ENCODE measurements at places on chromosomes 5 and 9.

GRCh38 chr5:127568166-127568565, 50.7 kb downstream of the PRRC1 start:
- DNase-seq = no peak

GRCh38 chr5:109533751-109534272, 124.0 kb upstream of the PJA2 start:
- DNase-seq = no peak

- DNase-seq = no peak
Observed at GRCh38 chr5:35230038-35230611, at the start of gene PRLR. Gene PRLR, minus strand, starts transcription at chr5:35230487. Its CDS starts 140,867 bp downstream, at chr5:35089620.

GRCh38 chr9:83698976-83699585, 8.7 kb downstream of the UBQLN1 start:
- no peak for DNase-seq

GRCh38 chr9:20408513-20408912, 213.8 kb downstream of the MLLT3 start:
- DNase-seq = no peak

GRCh38 chr9:121340676-121341392, 29.2 kb downstream of the STOM start:
- DNase-seq = no peak

DNA sequence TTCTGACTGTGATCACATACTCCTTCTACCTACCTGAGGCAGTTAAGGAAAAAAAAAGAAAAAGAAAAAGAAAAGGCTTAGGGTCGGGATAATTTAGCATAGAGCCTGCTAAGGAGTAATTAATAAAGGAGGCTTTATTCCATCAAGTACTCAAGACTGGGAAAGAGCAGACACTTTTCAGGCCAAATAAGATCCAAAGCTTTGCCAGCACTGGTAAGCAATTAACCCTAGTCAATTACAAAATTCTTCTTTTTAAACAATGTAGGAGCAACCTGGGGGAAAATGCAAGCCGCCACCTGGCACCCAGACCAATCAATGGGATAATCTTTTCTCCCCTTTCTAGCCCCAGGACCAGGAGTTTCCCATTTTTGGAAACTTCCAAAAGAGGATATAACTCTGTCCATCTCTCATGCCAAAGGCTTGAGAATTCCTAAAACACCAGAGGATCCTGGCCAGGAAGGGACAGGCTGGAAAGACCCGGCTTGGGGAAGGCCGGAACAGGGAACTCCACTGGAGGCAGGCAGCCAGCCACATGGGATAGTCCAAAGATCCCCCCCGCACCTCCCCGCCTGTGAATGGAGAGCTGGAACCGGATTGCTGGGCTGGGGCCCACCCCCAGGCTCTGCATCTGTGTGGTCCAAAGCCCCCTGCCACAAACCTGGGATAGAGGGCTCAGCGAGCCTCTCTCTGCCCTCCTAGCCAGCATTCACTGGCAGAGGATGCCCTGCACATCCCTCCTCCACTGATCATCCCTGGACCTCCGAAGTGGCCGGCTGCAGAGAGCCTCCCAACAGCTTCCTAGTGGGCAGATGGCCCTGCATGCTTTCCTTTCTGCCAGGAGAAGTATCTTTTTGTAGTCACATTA, 117.8 kb downstream of the ZNF354C start:
- DNase-seq = no peak

- DNase-seq = no peak
Observed at GRCh38 chr9:76177931-76178330, 216.3 kb downstream of the RFK start.

DNA sequence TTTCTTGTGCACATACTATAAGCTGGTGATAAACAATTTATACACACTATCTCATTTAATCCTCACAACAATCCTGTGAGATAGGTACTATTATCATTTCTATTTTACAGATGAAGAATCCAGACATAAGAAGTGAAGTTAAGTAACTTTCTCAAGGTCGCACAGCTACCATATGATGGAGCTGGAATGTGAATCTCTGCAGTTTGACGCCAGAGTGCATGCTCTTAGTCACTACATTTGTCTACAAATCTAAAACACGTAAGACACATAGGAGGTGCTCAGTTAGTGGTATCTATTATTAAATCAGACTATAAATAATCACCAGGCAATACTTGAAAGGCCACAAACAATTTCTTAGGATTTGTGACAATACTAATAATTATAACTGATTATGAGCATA, 45.0 kb upstream of the CDKN2B start:
- DNase-seq = no peak

- no peak for DNase-seq
Observed at GRCh38 chr5:13740471-13740870, 204.0 kb downstream of the DNAH5 start.

- no peak for DNase-seq
Observed at GRCh38 chr9:130668659-130669058, 4.3 kb downstream of the PRDM12 start.

DNA sequence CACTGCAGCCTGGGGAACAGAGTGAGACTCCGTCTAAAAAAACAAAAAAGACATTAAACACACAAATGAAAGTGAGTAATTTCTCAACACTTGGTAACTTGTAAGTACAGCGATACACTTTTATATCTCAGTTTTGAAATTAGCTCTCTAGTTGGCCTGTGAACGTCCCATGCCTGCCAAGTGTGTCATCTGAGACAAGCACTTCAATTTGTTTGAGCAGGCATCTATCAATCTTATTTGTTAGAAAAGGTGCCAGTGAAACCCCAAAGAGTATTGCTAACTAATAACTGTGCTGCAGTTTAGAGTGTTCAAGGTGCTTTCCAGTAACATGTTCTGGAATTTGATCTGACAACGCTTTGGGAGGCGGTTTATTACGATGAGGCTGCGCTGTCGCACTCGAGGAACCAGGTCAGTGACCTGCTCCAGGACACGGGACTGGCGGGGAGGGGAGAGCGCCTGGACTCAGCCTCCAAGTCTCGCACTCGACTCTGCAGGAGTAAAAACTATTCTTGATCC, 1.1 kb upstream of the SPIN1 start:
- no peak for DNase-seq

DNA sequence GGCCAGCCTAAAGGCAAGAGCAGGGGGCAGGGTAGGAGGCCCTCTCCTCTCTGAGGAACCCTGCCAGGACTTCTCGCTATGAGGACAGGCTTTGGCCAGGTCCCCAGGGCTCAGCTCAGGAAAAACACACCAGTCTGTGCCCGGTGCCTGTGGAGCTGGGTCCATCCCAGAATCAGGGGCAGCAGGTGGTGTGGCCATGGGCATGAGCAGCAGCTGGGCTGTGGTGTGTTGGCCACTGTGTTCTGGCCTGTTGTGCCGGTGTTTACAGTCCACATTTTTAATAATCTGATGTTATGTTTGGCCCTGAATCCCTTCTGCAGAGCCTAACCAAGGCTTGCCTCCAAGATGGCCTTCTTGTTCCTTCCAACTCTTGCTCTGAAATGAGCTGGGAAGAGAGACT, 77.0 kb downstream of the FGF18 start:
- DNase-seq = no peak

- DNase-seq = no peak
Observed at GRCh38 chr5:128513806-128514205, 24.2 kb downstream of the FBN2 start.

GRCh38 chr5:95261437-95262175, 23.3 kb downstream of the MCTP1 start:
- no peak for DNase-seq

DNA sequence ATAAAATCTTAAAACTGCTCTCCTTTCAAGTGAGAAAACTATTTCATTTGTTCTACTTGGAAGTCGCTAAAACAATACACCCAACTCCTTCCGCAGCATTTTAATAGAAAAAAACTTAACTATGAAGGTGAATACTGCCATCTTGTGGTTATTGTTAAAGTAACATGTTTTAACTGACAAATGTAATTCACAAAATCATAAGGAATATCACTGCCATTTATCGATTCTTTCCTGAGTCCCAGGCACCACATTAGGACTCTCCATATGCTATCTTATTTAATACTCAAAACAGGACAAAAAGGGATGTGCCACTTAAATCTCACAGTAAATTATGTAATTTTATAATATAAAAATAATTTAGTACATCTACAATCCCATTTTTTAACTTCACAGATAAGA, 130.5 kb upstream of the ITGA1 start:
- no peak for DNase-seq

GRCh38 chr5:176379881-176380280, 8.5 kb downstream of the NOP16 start:
- DNase-seq = no peak

- no peak for DNase-seq
Observed at GRCh38 chr5:117327511-117327910, 752.9 kb upstream of the SEMA6A start.

- DNase-seq = no peak
Observed at GRCh38 chr5:100789694-100790093, 113.4 kb downstream of the ST8SIA4 start.

DNA sequence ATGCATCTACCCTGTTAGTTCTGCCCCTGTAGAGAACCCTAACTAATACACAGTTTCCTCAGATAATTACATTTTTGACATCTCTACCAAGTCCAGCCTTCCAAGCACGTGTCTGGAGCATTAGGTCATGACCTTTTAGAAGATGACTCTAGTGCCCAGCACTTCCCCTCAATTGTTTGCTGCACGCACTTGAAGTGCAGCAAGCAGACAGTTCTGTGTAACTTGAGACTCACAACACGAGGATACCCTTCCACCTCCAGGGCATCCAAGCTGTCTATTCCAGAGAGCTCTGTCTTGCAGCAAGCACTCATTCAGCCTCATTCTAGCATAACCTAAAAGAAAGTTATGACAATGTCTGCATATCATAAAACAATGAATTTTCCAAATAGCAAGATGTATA, 1410.5 kb upstream of the CDH18 start:
- no peak for DNase-seq

GRCh38 chr9:75811692-75812091, 78.8 kb upstream of the PCSK5 start:
- no peak for DNase-seq

GRCh38 chr5:154206311-154206710, 15.8 kb downstream of the GALNT10 start:
- no peak for DNase-seq

GRCh38 chr9:89592213-89592815, 12.5 kb upstream of the GADD45G start:
- no peak for DNase-seq

DNA sequence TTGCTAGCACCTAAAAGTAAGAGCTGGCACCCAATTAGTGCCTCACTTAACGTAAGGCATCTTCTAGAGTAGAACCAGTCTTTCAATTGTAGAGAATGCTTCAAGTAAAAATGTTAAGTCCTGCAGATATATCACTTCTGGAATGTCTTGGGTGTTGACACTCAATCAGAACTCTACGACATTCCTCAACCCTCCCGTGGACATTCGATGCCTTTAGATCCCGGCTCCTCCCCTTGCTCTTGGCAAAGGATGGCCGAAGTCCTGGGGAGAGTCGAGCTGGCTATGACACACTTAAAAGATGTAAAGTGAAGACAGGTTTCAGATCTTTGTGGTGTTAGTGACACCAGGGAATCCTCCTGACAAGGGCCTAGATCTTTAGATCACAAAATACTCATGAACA, 87.5 kb upstream of the ERCC6L2 start:
- no peak for DNase-seq

GRCh38 chr5:116898917-116899316, 324.3 kb upstream of the SEMA6A start:
- no peak for DNase-seq

GRCh38 chr5:119751734-119752094, 122.4 kb downstream of the FAM170A start:
- DNase-seq = no peak

- DNase-seq = no peak
Observed at GRCh38 chr5:173001229-173001841, 17.8 kb downstream of the ATP6V0E1 start.

Measured in activated CD8-positive, alpha-beta memory T cell treated with anti-CD3 and anti-CD28 coated beads for 4 hours (primary cell).